ENCODE measurements at places on chromosomes 7 and 10. TPM values are rescaled to one million over a fixed set of nuclear protein-coding genes. Genes with fewer than 3 reads are reported as not detected.

The MGMT gene
- 2.5 TPM for total RNA-seq

The LIPJ gene
- total RNA-seq: not detected

The ZNF37A gene
- 8.5 TPM for total RNA-seq

The UCMA gene
- not detected for total RNA-seq

The HTR7 gene
- total RNA-seq: 0.18 TPM

The AASS gene
- total RNA-seq: 20.5 TPM

The SSC4D gene
- 1.8 TPM for total RNA-seq

The HNRNPF gene
- 187 TPM for total RNA-seq

The EPHA1 gene
- total RNA-seq: not detected

The CALML5 gene
- total RNA-seq: not detected

The EVX1 gene
- not detected for total RNA-seq

The SLC26A3 gene
- not detected for total RNA-seq

The MACC1 gene
- not detected for total RNA-seq

The EPO gene
- total RNA-seq: not detected

The GNG11 gene
- total RNA-seq: 59.0 TPM

The RBP3 gene
- total RNA-seq: under 0.01 TPM

The ACTL6B gene
- not detected for total RNA-seq

The CCDC3 gene
- not detected for total RNA-seq

The DDC gene
- total RNA-seq: not detected

The SORBS1 gene
- 0.35 TPM for total RNA-seq

The ACSL5 gene
- 1.4 TPM for total RNA-seq

The SEC23IP gene
- 29.1 TPM for total RNA-seq

The SLC26A5 gene
- not detected for total RNA-seq

The ZNF365 gene
- total RNA-seq: 1.2 TPM

The MSRB2 gene
- total RNA-seq: 33.5 TPM

The PPP1R9A gene
- total RNA-seq: not detected

The CREB5 gene
- total RNA-seq: 2.3 TPM

The ZNRF2 gene
- total RNA-seq: 5.5 TPM

The OGDHL gene
- 0.18 TPM for total RNA-seq

The PHYHIPL gene
- 2.3 TPM for total RNA-seq

The GRID1 gene
- not detected for total RNA-seq

The ARMS2 gene
- total RNA-seq: not detected

The GPNMB gene
- total RNA-seq: 19.6 TPM

The COBL gene
- total RNA-seq: not detected

The LEP gene
- total RNA-seq: not detected

The ATOH7 gene
- not detected for total RNA-seq

The AKR1C8 gene
- not detected for total RNA-seq

The RAPGEF5 gene
- total RNA-seq: 0.29 TPM

The SH2D4B gene
- total RNA-seq: not detected

The SPAM1 gene
- not detected for total RNA-seq

All from myometrial cell (primary cell).